Activated CD8-positive, alpha-beta T cell treated with anti-CD3 and anti-CD28 coated beads, Interleukin-2, amount 10 ng/mL, durations not matched to agents 7 days and 5 days (primary cell): ENCODE measurements at places on chromosomes 2 and 18. TPM values are rescaled to one million over a fixed set of nuclear protein-coding genes. Genes with fewer than 3 reads are reported as not detected.

- DNase-seq: no peak
These were observed 21.7 kb downstream of the HDAC4 start for GRCh38 chr2:239378918-239379640.

DNA sequence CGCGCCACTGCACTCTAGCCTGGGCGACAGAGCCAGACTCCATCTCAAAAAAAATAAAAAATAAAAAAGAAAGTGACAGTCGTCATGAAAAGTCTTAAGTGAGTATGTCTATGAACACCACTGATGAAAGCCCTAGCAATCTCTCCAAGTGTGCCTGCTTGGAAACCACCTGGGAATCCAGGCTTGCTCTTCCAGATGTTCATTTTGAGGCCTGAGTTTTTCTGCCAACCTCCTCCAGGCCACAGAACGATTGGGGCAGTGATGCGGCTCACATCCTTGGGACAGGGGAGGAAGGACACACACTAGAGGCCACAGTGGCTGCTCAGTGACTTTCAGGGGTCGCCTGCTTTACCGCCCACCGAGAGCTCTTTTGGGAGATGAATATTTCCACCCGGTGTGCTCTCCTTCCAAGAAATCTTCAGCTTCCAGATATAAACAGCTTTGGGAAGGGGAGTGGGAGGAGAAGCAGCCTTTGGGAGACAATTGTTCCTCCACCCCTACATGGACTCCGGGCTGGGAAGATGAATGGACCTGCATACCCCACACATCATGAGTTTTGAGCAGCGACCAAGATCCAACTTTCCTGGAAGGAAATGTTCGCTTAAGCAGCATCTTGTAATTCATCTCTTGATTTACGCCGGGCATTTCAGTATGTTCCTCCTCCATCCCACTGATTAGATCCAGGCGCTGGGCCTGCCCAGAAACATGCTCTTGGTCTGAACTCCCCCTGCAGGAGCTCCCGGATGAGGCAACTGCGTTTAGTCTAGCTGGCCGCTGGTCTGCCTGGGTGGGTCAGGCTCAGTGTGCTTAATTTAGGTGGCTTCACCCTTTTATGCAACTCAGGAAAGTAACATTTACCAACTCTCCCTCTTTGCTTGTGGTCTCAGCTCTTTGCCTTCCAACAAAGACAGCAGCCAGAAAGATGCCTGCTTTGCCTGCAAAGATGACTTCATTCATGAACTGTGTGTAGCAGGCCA lies 6.2 kb upstream of the ARMC9 start:
- DNase-seq: no peak

DNA sequence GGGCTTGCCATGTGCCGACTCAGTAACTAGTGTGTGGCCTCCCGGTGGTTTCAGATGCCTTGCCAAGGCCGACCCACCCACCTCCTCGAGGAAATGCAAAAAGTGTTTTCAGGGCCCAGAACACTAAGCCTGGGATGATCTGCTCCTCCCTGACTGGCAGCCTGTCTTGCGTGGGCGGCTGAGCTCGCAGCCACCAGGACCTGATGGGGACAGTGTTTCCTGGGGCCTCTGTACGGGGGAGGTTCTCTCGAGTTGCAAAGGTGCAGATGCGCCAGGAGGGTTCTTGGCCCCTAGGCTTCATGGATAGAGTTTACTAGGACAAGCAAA lies 85.2 kb downstream of the GLI2 start:
- DNase-seq: no peak

DNA sequence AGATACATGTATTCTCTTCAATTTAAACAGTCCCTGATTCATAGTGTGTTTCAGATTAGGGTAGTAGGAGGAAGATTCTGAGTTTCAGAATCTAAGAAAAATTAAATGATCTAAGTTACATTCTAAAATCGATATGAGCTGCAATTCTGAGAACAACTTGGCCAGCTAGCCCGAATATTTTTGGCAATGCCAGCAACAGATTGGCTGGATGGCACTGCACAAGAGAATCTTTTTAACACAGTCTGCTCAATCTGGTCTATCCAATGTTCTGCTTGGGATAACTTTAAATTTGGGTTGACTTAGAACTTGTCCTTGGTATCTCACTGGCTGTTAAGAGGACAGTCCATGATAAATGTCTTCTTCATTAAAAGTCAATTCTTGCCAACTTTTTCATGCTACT lies 853.9 kb downstream of the NRXN1 start:
- DNase-seq: no peak

GRCh38 chr2:85496436-85496835 lies 42.5 kb upstream of the MAT2A start:
- DNase-seq: no peak

The KCNE4 gene
- not detected for total RNA-seq
